ENCODE measurements at places on chromosomes 3 and 15.

DNA sequence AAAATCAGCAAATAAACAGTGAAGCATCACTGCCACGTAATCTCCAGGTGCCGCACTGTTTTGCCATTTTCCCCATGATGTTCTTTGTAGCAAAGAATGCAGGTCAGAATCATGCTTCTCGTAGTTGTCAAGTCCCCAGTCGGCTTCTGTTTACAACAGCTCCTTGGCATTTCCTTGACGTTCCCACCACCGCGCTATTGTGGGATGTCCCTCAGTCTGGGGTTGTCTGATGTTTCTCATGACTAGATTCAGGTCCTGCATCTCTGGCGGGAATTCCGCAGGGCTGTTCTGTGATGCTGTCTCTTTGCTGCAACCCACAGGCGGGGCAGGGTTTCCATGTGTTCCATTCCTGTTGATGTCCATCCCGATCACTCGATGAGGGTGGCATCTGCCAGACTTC lies 117.9 kb upstream of the SMAD3 start:
- DNase-seq, result no peak

DNA sequence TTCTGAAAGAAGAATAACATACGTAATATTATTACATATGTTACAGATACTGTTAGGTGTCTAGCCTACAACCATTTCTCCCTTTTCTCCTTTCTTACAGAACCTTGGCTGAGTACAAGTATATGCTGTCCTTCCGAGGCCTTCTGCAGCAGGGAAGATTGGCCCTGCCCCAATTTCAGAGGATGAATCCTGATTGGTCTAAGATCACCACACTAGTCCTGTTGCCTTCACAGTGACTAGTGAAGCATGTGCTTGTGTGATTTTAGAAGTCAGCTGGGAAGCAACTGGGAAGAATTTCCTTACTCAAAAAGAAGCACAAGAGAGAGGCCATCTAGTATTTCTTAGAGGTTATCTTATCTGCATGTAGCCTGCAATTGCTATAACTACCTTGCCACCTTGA lies 30.6 kb upstream of the MECOM start:
- DNase-seq, result no peak

- DNase-seq, result no peak
Observed at GRCh38 chr15:29379647-29380046, 110.0 kb upstream of the NSMCE3 start.

DNA sequence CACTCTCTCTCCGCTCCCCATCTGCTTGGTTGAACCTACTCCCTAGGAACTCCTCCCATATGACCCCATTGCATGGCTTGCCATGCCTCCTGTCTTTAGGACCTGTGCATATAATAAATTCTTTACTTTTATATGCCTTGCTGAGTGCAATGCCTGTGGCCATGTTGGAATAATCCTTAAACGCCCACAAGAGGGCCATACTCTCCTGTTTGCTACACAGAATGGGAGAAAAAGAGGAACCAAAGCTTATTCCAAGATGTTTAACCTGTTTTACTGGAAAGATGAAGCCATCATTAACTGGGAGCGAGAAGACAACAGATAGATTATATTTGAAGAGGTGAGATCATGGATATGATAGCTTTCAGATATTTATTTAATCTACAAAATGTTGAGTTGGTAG lies 1097.8 kb downstream of the NAALADL2 start:
- DNase-seq, result no peak

Measured in activated T-cell treated with anti-CD3 and anti-CD28 coated beads for 1 hour (primary cell).